ENCODE measurements at places on chromosomes 2 and 18.

DNA sequence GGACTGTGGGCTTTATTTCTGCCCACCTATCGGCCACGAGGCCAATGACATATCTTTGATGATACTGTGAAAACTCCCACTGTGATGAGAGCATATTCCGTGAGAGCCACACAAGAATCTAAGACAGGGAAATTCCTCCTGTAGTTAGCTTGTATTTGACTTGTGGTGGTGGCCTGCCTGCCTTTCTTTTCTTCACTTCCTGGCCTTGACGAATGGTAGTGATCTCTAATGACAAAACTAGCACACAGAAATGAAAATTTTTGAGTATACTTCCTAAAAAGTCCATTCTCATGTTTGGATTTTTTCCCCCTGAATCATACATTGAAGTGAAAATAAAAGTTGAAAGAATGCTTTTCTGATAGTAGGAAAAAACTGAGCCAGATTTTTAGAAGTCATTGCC, 94.4 kb downstream of the MGAT5 start:
- DNase-seq, result no peak

DNA sequence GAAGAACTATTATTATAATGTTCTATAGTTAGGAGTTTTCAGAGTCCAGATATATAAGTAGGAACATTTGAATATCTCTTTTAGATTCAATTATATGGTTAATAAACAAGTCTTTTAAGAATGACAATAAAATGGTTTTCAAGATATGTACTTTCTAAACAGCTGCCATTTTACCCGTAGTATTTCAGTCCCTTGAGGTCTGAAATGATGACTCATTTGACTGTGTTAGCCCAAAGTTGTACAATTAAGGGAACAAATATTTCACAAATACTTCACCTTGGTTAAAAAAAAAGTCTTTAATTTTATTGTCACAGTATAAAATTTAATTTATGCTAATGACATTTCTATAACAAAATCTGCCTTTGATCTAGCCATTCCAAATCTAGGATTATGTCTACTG, 91.6 kb upstream of the TANK start:
- DNase-seq, result no peak

GRCh38 chr18:3777719-3778118, 327.7 kb downstream of the TGIF1 start:
- DNase-seq, result no peak

DNA sequence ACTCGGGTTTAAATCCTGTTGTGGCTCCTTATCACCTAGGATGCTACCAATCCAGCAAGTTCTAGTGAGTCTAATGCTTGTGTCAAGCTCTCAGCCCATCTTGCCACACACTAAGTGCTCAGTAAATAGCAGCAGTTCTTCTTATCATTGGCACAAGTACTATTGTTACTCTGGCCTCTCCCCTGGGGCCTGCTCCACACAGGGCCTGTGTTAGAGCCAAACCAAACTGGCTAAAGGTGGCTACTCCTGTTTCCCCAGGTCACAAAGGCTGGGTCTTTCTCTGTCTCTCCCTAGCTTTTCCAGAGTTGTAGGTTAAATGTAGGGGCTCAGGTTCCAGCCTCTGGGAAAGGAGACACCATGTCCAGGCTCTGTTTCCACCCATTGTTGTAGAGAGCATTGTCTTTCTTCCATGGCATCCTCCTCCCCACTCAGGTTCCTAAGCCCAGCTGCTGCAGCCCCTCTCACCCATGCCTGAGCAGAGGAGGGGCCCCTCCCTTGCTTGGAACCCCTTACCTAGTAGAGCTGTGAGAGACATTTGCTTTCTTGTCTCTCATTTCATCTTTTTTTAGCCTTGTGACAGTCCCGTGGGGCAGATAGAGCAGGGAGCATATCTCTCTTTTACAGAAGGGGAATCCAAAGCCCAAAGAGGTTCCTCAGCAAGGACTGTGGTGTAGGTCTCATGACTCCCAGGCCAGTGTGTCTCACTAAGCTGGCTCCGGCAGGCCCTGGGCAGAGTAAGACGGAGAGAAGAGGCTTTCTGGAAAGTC, 56.4 kb upstream of the OTOF start:
- no peak for DNase-seq
